ENCODE measurements at places on chromosomes 16 and 17.

- DNase-seq: no peak
These were observed 108.5 kb downstream of the CYB561 start for GRCh38 chr17:63337579-63337978.

- DNase-seq: no peak
These were observed 34.5 kb downstream of the KCNJ16 start for GRCh38 chr17:70109497-70109896.

- DNase-seq: no peak
These were observed 393.9 kb upstream of the MAF start for GRCh38 chr16:79994418-79994817.

- no peak for DNase-seq
These were observed 23.1 kb downstream of the PIPOX start for GRCh38 chr17:29066047-29066446.

DNA sequence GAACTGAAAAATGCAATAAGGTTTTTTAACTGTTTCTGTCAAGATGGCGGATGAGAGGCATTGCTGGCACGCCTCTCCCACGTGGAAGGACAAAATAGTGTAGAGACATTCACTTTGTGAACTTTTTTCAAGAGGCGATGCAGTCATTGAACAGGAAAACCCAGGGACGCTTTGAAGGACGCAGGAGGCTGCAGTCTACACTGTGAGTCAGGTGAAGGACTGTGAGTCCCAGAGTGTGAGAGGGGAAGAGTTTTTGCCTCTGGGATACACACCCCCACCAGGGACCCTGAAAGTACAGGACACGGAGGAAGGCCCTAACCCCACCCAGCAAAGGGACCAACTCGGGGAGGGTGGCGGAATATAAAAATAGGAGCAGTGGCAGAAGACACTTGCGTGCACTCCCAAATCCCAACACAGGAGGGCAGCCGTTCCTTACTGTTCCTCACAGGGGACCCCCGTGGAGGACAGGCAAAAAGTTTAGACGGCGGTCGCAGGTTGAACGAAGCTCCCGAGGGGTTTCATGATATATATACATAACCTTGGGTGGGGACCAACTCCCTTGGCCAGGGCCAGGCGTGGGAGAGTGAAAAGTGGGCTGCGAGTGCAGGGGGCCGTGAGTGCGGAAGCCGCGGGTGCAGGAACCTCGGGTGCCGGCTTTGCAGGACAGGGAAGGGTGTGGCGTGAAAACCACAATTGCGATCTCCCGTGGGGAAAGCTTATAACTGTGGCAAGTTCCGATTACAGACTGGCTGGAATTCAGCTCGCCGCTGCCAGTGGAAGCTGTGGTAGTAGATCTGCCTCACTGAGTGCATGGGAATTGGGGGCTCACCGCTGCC is 82.0 kb upstream of the ALOX12 start:
- DNase-seq: peak; percentile 85

DNA sequence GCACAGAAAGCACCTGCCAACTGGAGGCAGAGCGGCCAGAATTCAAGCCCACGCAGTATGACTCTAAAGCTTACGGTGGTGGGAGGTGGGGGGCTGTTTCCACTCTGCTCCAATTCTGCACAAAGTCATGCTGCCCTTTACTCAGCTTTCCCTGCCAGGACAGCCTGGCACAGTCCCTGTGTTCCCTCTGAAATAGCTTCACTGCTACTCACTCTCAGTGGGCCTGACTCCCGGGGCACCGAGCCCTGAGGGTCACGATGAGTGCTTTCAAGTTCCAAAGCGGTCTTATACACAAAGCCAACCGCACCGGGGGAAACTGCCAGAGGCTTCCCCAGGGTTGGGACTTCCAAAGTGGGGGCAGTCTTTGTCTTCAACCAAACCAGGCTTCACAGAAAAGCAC is 306.1 kb upstream of the XYLT1 start:
- peak; percentile 7 for DNase-seq

Data from GM03348 (cell line).